Ecto neural progenitor cell (in vitro differentiated cells): ENCODE measurements at places on chromosomes 11 and 22.

DNA sequence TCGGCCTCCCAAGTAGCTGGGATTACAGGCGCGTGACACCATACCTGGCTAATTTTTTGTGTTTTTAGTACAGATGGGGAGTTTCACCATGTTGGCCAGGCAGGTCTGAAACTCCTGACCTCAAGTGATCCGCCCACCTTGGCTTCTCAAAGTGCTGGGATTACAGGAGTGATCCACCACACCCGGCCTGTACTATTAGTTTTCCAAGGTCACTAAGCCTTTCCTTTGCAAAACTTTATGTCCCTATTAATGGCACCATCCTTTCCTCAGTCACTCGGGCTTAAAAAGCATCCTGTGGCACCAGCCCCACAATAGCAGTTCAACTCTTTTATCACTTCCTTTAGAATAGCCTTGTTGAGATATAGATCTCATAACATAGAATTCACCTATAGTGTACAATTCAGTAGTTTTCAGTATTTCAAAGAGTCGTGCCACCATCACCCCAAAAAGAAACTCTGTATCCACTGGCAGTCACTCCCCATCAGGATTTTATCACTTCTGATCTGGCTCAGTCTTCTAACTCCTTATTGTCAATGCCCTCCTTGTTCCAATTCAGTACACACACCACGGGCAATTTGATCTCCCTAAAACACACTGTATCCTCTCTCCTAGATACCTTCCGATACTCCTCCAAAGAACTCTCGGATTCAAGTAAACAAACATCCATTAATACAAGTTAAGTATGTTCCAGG is 921 bp upstream of the BCL2L13 start:
- DNase-seq = no peak

- no peak for DNase-seq
These were observed 3.8 kb downstream of the FLI1 start for GRCh38 chr11:128697645-128698174.

DNA sequence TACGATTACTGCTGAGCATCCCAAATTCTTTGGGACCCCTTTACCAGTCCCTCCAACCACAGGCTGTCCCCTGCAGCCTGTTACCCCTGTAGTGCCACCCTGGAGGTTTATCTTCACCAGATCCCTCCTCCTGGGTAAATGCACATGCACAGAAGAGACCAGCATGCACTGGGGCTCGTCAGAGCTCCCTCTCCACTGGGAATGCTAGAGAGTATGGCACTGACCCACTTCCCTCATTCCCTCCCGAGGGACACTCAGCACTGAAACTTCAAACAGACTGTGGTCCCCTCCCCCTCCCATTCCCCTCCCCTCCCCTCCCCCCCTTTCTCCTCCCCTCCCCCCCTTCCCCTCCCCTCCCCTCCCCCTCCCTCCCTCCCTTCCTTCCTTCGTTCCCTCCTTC is 49.1 kb downstream of the C11orf91 start:
- no peak for DNase-seq

DNA sequence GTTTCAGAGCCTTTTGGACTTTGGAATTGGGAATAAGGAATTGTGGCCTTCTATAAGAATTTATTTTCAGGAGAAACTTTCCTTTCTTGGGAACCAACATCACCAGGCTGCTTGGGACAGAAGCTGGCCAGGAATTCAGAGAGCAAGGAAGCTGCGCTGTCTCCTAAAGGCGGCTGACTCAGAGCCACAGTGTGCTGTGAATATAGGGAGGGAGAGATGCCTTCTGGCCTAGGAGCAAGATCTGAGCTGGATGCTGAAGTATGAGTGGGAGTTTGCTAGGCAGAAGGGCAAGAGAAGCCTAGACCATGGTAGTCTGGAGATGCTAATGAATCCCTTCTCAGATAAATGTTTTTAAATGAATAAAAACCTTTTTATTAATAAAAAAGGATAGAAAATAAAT is 213.7 kb upstream of the TBCEL start:
- DNase-seq = no peak

GRCh38 chr22:48491451-48491941 is 1336.2 kb downstream of the BRD1 start:
- DNase-seq = peak; percentile 53

GRCh38 chr11:117923773-117924172 is 5.4 kb downstream of the TMPRSS13 start:
- no peak for DNase-seq

DNA sequence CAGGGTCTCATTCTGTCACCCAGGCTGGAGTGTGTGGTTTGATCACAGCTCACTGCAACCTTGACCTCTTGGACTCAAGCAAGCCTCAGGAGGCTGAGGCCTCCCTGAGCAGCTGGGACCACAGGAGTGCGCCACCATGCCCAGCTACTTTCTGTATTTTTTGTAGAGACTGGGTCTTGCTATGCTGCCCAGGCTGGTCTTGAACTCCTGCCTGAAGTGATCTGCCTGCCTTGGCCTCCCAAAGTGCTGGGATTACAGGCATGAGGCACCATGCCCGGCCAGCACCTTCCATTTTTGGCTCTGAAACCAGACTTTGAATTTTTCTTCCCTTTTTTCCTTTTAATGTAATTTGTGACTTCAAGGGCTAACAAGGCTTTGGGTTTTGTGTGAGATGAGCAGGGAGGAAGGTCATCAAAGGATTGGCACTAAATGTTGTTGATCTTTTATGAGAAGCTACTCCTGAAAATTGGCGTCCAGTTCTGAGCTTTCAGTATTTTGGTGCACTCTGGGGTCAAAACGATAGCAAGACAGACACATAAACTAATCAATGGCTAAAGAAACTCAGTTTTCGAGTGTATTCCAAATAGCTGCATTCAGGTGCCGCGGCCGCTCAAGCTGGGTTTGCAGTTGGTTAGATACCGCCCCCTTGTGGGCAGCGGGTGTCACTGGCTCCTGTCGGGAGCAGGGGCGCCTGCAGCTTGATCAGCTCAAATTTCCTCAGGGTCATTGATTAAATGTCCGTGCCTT is 51.9 kb upstream of the CLMP start:
- peak; percentile 89 for DNase-seq

- DNase-seq = no peak
These were observed 65.2 kb upstream of the CECR2 start for GRCh38 chr22:17303840-17304779.

DNA sequence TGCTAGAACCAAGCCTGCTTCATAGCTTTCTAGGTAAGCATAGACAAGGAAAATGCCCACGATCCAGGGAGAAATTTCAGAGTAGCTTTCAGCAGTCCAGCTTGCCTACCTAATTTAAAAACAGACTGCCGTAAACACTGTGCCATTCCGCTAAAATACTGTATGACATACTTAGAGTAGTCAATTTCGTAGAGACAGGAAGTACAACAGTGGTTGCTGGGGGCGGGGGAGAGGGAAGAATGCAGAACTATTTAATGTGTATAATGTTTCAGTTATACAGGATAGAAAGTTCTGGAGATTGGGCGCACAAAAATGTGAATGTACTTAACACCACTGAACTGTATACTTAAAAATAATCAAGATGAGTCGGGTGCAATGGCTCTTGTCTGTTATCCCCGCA is 56.7 kb downstream of the C11orf58 start:
- no peak for DNase-seq
